ENCODE measurements at places on chromosomes 3 and 15.

- DNase-seq = peak; percentile 73
These were observed 60.0 kb upstream of the SYN2 start for GRCh38 chr3:11944052-11944673.

DNA sequence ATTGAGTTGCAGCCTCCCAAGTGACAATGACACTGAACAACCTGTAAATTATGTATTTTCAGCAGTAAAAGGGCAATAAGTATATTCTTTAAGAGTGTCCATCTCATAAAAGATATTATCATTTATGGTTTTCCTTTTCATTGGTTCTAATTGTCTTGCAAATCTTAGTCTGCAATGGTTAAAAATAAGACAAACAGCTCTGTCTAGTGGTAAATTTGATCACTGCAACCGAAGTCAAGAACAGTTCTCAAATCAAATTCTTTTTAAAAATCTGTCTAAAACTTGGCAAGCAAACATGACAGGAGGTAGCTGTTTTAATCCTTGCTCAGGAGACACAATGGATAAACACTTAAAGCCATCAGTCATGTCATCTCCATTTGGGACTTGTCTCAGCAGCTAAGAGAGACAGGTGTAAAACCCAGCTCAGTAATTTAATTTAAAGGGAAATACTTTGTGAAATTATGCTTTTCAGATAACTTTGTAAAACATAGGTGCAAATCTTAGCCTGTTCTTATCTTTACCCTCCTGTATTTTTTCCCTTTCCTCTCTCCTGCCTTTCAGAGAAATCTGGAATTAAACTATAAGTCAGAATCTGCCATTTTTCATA, 150.3 kb upstream of the ARHGEF26 start:
- DNase-seq = no peak

- peak; percentile 58 for DNase-seq
These were observed 24.5 kb downstream of the IQGAP1 start for GRCh38 chr15:90412356-90413194.

DNA sequence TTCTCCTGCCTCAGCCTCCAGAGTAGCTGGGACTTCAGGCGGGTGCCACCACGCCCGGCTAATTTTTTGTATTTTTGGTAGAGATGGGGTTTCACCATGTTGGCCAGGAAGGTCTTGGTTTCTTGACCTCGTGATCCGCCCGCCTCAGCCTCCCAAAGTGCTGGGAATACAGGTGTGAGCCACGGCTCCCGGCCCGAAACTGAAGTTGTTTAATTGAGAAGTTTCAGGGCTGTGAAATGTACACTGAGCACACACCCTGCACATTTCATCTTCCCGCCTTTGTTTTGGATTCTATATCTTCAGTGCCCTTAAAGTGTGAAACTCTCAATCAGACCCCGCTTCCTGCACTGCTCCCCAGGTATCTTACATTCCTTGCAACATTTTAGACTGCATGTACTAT, 149.1 kb downstream of the FNDC3B start:
- DNase-seq = no peak

DNA sequence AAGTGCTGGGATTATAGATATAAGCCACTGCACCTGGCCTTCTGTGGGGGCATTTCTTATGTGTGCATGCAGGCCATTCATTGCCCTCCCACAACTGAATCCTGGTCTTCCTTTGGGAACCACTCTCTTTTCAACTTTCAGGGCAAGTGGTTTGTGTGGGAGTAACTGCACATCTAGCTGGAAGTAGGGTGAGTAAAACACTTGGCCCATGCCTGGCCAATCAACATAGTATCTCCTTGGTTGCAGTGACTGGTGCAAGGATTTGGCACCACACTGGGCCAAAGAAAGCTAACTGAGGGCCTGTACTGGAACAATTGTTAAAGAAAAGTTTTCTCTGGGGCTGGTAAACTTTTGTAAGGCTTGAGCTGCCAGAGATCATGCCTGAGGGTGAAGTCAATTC, 189.2 kb upstream of the FEZF2 start:
- no peak for DNase-seq

GRCh38 chr3:119308355-119308754, 14.2 kb downstream of the ARHGAP31 start:
- no peak for DNase-seq

GRCh38 chr15:80431635-80432344, 27.6 kb downstream of the ARNT2 start:
- no peak for DNase-seq

DNA sequence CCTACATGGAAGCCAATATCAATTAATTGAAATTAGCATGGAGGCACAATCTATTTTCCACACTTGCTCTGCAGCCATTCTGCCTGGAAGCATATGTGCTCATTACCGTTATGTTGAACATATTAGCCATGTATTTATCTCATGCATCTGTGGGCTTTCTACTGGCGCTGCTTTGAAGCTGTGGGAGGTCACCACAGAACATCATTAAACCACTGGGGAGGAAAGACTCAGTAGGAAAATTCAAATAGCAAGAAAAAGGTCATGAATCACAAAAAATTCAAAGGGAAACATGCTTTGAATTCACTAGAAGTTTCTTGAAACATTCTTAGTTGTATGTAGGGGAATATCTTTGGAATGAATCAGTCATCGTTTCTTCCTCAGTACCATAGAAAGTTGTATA, 652.5 kb downstream of the EDEM1 start:
- DNase-seq = no peak

GRCh38 chr3:44865272-44866035, 3.7 kb downstream of the TMEM42 start:
- no peak for DNase-seq

DNA sequence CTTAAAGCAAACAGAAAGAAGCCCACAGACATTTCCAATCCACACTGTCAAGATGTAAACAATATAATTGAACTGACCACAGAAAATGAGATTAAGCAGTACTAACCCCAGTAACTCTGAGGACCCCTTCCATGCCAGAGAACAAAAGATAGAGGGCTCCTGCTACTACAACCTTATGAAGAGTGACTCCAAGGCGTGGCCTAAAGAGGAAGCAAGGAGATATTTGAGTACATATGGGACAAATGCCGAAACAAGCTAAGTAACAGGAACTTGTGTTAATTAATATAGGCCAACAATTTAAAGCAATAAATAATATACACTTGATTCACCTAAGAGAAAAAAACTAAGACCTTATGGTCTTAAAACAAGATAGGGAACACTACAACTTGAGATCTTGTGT, 25.0 kb upstream of the VPS39 start:
- no peak for DNase-seq

DNA sequence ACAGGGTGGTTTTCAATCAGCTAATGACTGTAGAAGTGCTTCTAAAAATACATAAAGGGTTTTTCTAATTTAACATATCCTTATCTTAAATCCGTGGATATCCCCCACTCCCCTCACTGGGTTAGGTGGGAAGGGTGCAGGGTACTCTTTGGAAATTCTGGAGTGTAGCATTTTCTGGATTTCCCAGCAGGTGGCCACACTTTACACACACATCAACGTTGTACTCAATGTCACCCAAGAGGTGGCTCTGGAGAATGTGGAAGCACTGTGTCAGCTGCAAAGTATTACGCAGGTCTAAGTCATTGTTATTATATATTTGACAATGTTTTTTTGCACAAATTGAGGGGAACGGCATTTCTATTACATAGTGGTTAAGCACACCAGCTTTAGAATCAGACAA, 168.8 kb downstream of the CHDH start:
- no peak for DNase-seq

DNA sequence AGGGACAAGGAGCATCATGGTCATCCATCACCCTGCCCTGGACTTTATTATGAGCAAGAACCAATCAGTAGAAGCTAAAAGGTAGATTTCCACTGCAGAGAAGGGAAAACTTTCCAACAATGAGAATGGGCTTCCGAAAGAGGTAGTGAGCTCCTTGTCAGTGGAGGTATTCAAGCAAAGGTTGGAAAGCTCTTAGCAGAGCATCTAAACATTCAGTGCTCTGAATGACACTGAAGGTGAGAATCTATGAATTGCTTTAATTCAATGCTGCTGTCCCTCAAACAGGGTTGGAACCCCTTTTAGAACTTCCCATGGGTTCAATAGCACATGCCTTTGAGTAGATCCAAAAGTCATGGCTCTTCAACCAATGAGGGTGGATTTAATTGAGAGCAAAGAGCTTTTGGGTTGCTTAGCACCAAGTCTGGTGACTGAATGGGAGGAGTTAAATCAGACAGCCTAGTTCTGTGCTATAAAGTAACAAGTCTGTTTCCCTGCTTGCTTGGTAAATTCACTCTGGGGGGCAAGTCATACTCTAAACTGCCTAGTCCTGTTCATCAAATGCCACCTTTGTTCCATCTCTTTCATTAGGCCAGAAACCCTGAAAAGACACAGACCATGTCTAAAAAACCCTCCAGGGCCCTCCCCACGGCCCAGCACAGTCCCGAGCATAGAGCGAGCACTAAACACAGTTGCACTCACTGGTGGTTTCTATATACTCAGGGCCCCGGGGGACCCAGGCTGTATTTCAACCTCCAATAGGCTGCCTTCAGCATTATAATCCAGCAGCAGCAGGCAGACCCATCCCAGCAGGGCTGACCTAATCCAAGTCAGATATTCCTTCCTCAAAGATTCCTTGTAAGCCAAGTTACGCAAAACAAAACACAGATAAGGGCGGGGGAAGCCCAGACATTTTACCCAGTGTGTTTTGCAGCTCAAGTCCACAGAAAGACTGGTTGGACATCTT, 161.2 kb downstream of the MEGF11 start:
- DNase-seq = no peak

- no peak for DNase-seq
These were observed 114.7 kb upstream of the PLCL2 start for GRCh38 chr3:16770021-16770420.

GRCh38 chr15:92662762-92663161, 7.2 kb upstream of the FAM174B start:
- DNase-seq = no peak

DNA sequence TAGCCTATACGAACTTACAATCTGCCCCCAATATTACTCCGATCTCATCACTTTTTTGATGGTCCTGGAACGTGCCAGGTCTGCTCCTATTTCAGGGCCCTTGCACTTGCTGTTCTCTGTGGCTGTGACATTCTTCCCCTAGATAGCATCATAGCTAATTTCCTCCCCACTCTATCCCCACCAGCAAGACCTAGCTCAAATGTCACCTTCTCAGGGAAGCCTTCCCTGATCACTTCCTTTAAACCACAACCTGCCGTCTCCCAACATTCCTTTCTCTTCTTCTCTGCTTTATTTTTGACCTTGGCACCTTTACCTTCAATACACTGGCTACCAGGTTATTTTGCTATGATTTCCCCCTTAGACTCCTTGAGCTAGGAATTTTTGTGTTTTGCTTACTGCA, 5.3 kb upstream of the SMAD6 start:
- DNase-seq = no peak

DNA sequence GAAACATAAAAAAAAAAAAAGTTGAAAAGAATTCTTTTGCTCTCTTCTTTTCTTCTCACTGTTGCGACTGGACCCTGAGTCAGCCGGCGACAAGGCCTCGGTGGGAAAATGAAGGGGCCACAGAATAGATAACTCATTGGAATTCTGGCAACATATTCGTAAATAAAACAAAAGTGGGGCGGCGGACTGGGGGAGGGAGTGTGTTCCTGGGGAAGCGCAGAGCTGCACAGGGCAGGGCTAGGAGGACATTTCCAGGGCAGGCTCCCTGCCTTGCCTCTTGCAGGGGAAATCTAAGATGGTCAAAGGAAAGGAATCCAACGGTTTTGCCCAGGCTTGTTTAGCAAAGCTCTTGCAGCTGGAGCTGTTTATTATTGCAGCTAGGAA, 1042.8 kb upstream of the NR2F2 start:
- no peak for DNase-seq

DNA sequence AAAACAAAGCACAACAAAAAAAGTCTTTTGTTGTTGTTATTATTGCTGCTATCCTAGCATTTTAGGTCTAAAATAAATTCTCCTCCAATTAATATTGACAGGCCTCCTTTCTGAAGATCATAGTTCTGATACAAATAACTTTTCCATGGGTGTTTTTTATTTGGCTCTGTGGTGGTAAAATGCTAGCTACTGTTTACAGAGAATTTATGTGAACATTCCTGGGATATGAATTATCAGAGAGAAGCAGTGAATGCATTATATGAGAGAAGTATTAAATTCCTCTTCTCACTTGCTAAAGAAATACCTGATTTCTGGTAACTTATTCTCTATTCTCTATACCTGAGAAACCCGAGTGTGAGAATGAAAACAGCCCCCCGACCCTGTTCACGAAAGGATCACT, 57.5 kb upstream of the TMCO5A start:
- DNase-seq = no peak

- no peak for DNase-seq
These were observed 93.0 kb downstream of the SSR3 start for GRCh38 chr3:156461889-156462288.

DNA sequence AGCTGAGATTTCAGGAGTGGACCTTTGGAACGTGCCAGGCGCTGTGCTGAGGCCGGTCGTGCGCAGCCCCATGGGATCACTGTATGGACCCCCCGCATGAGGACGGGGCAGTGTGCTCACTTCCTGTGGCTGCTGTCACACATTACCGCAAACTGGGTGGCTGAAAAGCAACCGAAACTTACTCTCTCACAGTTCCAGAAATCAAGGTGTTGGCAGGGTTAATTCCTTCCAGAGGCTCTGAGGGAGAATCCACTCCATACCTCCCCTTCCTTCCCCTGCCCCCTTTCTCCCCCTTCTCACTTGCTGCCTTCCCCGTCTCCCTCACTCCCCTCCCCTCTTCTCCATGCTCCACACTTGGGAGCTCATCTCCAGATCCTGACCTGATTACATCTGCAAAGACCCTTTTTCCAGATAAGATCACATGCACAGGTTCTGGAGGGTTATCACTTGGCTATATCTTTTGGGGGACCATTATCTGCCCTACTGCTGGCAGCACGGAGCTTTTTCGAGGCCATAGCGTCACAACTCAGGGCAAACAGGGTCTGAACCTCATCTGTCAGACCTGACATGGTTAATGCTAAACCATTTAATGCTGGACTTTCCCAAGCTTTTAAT, 41.2 kb downstream of the KLF13 start:
- DNase-seq = no peak

DNA sequence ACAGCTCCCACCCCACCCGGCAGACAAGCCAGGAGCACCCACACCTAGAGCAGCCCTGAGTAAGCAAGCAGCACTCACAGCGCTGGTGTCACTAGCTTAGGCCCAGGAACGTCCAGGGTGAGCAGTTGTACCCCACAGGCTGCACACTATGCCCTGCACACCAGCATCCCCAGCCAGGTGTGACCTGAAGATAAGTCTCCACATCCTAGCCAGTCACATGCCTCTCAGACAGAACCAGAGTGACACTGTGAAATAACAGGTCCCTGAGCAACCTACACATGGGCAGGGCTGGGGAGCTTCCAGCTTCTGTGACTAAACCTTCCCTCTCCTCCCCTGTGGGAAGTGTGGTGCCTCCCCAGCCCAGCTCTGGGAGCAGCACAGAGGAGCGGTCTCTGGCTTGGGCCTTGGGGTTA, 253.6 kb downstream of the UACA start:
- DNase-seq = no peak

DNA sequence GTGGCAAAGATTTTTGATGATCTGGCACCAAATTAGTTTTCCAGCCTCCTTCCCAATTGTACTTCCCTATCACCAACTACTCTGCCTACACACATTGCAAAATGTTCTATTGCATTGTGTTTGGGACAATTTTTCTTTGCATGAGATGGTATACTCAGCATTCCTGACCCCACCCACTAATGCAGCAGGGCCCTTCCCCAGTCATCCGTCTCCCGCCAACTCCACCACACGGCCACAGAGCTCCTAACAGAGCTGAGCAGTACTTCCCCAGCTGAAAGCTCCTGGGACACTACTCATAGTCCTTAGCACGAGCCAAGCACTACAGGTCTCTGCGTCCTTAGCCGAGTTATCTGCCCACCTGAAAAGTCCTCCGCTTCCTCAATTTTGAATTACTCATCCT, 34.2 kb downstream of the TXNRD3 start:
- DNase-seq = no peak

All from iPS-NIHi11 (cell line).